ENCODE measurements at places on chromosomes 12 and 14.

DNA sequence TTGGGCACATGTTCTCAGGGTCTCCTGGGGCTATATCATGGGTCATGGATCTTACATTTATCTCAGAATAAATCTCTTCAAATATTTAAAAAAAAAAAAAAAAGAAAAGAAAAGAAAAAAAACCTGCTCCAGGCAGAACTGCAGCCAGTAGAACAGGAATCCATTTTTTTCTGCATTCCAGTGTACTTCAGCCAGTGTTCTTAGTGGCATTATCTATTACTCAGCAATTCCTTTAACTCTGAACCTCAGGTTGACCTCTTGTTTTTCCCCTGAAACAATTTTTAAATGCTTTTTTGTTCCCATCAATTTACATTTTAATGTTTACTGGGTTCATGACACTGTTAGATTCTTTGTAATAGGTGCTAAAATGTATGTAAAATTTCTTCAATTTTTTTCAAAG is 66.7 kb upstream of the STXBP6 start:
- peak; percentile 32 for DNase-seq

GRCh38 chr12:52818887-52819420 is 5.0 kb upstream of the KRT4 start:
- DNase-seq = no peak

DNA sequence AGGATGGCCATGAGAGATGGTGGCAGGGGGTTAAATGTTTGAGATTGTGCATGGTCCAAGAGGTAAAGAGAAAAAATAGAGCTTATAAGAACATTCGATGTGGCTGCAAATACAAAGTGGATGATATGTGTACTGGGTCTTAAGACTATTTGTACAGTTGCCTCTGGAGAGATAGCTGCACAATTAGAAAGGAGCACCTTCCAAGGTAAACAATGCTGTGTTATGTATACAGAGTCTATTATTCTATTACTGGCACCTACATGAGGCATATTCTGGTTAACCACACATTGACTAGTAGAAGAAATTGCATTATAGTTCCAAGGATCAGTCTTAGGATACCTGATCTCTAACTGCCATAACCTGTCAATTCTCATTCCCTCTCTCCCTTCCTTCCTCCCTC is 238.0 kb upstream of the FOXN3 start:
- DNase-seq = no peak

- no peak for DNase-seq
These were observed 14.6 kb downstream of the HEATR5A start for GRCh38 chr14:31405599-31406232.

DNA sequence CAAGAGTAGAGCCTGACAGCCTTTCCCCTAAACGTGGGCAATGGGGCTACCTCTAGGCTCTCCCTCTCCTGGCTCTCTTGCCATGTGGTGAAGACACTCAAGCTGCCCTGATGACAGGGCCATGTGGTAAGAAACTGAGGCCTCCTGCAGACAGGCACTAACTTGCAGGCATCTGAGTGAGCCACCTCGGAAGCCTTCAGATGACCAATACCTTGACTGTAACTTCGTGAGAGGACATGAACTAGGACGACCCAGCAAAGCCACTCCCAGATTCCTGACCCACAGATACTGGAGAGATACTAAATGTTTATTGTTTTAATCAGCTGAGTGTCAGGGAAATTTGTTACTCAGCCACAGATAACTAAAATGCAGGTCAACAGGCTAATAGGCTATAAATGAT is 96.4 kb downstream of the EFCAB11 start:
- DNase-seq = no peak

DNA sequence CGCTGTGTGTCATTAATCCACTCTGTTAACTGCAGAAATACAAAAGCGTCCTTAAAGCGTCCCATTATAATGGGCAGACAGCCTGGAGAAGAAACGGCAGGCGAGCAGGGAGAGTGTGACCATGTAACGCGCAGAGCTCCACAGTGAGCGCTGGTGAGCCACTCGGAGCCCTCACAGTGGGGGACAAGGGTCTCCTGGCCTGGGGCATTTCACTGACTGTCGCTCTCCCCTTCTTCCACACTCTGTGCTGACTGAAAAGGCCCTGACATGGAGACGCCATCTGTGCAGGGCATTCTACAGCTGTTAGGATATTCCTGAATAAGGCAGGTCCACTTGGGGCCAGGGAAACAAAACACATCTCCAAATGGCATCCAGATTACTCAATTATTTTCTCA is 24.2 kb downstream of the CCDC92 start:
- DNase-seq = no peak

- no peak for DNase-seq
These were observed 254.1 kb downstream of the NRXN3 start for GRCh38 chr14:78424311-78424710.

- no peak for DNase-seq
These were observed 208.3 kb downstream of the EMP1 start for GRCh38 chr12:13404631-13405473.

- no peak for DNase-seq
These were observed 462.9 kb upstream of the PRICKLE1 start for GRCh38 chr12:43052441-43052840.

- DNase-seq = peak; percentile 75
These were observed 83.1 kb downstream of the ANO6 start for GRCh38 chr12:45298721-45299692.

DNA sequence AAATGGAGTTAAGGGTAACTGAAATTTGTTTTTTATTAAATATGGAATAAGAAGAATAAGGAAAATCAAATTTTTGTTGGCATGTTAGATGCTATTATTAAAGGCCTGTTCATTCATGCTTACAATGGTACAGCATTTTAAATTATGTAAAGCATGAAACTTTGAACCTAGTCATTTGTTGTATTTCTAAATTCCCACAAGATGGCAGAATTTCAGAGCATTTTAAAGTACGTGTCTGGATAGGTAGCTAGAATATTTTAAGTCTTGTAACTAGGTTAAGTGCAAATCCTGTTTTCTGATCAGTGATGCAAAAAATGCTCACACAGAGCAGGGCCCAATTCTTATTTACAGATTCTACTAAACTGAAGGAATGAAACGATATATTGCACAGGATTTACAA is 585.6 kb upstream of the MIS18BP1 start:
- peak; percentile 2 for DNase-seq

DNA sequence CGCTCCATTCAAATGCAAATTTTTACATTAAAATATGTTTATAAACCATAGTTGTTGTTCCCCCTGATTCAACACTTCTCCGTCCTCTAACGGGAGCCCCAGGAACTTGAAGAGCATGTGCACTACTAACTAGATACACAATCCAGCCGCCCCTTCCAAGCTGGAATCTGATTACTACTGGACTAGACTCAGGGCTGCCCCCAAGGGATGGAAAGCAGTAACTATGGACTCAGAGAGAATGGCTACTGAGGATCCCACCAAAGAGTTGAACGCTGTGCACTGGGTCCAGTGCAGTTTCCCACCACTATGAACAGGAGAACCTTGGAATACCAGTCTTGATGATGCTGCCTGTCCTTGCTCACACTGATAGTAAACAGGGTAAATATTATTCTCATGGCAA is 48.6 kb upstream of the PCNX1 start:
- DNase-seq = no peak

DNA sequence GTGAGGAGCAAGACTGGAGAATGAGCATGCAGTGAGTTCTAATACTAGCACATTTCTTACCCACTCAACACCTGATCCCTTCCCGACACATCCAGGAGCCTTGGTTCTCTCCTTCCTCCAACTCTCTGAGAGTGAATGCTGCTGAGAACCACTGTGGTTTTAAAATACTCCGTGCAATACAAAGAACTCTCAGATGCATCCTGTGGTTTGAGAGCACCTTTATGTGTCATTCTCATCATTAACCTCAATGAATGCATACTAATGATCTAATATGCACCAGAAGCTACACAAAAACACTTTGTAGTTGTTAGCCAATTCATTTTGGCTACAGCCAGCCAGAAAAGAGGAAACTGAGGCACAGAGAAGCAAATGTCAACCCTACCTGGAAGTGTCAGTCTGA is 87.6 kb downstream of the GALNT8 start:
- no peak for DNase-seq

DNA sequence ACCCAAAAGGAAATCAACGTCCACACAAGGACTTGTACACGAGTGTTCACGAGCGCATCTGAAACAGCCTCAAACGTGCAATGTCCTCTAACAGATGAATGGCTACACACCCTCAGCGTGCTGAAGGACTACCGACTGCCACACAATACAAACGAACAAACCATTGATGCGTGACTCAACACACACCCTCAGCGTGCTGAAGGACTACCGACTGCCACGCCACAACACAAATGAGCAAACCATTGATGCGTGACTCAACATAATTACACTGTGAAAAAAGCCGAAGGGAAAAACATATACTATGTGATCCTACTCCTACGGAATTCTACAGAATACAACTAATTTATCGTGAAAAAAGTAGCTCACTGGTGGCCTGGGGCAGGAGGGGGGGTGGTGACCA is 25.1 kb upstream of the BTBD6 start:
- no peak for DNase-seq

- no peak for DNase-seq
These were observed 2.3 kb downstream of the ARHGDIB start for GRCh38 chr12:14959126-14959440.

- no peak for DNase-seq
These were observed 258.1 kb downstream of the DPY19L2 start for GRCh38 chr12:63410197-63410596.

DNA sequence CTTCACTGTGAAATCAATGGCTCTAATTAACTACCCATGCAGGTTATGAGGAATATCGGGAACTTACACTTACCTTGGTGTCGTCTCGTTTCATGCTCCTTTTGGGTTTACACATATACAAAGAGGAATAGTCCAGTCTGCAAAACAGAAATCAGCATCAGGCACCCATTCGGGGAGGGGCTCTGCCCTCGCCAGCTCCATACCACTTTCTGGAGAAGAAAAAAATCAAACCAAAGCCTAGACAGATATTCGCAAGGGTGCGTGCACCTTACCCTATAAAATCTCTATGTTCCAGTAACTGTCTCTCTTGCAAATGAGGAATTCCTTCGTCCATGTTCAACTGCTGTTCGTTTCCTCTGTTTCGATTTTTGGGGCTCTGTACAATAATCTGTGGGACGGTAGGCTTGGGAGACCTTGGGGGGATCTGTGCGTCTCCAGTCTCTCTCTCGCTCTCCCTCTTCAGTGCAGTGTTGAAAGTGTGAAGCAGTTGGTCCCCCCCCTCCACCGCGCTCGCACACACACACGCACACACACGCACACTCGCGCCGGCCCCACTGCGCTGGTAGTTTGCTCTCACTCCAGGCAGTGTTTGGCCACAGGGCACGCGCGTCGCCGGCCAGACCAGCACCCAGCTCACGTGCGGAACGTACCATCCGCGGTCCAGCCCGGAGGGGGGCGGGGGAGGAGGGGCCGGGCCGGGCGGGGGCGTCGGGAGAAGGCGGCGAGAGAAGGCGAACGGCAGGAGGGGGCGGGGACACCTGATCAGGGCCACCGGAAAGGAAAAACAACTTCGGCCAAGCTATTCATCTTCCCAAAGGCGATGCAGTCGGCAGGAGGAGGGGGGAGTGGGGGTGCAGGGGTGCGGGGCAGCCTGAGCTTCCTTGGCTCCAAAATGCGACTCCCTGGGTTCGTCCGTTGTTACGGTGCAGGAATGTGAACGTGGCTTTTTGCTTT is at the start of gene BHLHE41:
Gene BHLHE41 (minus strand): TSS at position 592 of the 954 bp plus-strand sequence. CDS start 258 bp downstream, at position 334.
- peak; percentile 66 for DNase-seq

GRCh38 chr14:51869411-51870100 is 9.1 kb downstream of the GNG2 start:
- DNase-seq = no peak

GRCh38 chr14:95548328-95548929 is 13.6 kb downstream of the GLRX5 start:
- no peak for DNase-seq

DNA sequence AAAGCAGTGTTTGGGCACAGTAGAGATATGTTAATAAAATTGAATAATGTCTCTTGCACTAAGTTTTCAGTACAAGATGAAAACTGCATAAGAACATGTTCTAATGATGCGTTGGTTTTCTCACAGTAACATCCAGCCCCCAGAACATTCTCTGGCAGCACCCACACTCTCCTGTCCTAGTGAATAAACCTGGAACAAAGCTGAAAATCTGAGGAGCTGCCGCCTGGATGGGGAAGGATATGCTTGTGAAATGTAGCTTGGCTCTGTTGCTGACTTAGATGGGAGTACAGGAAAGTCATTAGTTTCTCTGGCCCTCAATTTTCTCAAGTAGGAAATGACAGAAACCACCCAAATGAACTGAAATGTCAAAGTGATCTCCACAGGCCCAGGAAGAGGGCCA is 323.8 kb downstream of the APAF1 start:
- no peak for DNase-seq

DNA sequence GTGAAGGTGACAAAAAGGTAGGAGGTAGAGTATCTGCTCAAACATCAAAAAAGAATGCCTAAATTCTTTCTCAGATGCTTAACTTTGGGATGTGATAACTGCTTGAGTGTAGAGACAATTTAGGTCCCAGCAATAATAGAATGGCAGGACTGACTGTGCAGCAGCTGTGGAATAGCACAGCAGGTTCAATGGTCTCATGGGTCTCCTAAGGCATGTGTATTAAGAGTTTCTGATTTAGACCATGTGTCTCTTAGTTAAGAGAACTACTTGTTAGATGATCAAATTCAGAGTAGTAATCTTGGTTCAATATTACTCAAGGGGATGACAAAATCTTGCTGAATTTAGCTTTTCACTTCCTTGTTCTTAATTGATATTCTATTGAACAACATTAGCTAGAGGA is 72.0 kb downstream of the ALX1 start:
- DNase-seq = no peak

DNA sequence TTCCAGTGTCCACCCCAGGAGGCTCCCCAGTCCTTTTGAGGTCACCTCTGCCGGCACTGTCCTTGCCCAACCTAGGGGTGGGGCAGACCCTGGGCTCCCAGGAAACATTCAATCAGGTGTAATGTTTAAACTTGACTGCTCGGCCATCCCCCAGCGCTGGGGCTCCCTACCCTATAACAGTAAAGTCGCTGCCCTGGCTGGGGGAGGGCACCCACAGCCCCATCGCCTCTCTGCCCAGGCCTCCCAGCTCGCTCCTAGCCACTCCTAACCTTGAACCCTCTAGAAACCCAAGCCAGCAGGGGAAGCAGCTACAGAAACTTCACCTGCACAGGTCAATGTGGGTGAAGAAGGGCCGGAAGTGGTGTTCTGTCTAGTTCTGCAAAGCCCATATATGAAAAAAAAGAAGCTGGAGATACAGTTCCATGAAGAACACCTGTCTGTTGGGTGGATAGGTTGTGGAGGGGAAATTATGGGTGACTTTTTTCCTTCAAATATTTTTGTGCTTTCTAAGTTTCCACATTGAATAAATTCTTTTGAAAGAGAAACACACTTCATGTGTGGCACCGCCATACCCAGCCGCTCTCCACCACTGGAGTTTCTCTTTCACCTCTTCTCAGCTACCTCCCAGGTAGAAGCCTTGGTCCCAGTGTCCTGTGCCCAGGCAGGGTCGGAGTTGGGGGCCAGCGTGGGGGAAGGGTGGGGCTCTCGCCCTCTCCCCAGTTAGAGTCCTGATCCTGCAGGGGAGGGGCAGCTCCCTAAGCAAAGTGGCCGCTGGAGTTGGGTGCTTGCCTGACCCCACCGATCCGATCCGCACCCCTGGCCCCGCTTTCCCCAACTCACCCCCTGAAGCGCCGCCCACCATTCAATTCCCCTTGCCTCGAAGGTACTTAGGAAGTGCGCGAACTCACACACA is 1.1 kb downstream of the CLMN start:
- no peak for DNase-seq

GRCh38 chr14:94485944-94486841 is 10.2 kb upstream of the SERPINA9 start:
- peak; percentile 51 for DNase-seq

Data from fibroblast of skin of right biceps (primary cell).